ENCODE measurements at places on chromosomes 1 and 21.
A peak's percentile ranks its signal among the peaks of the same experiment; 100 is the strongest.

DNA sequence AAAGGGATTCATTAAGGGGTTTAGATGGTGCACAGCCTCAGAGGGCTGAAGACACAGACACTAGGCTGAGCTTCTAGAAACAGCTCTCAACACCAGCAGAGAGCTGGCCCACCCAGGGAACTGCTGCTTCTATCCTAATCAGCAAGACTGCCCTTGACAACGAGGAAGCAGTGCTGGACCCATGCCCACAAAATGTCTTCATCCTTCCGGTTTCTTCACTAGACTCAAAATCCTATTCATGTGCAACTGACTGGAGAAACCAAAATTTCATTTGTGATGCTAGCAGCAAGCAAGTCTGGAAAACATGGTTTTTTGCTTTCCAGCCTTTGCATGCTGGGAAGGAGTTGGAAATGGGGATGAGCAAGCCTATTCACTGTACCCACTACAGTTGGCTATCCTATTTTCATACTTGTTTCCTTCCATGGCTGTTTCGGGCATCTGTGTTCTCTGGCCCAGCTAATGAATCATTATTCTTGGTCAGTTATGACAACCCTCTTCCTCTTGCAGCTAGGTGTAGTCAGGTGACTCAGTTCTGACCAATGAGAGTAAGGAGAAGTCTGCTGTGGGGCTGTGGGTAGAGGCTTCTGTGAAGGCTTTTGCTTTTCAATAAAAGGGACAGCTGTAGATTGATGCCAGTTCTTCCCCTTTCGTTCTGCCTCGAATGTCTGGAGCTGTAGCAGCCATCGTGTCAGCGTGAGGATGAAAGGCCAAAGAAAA, 14.6 kb upstream of the TMEM61 start:
- DNase-seq = no peak

DNA sequence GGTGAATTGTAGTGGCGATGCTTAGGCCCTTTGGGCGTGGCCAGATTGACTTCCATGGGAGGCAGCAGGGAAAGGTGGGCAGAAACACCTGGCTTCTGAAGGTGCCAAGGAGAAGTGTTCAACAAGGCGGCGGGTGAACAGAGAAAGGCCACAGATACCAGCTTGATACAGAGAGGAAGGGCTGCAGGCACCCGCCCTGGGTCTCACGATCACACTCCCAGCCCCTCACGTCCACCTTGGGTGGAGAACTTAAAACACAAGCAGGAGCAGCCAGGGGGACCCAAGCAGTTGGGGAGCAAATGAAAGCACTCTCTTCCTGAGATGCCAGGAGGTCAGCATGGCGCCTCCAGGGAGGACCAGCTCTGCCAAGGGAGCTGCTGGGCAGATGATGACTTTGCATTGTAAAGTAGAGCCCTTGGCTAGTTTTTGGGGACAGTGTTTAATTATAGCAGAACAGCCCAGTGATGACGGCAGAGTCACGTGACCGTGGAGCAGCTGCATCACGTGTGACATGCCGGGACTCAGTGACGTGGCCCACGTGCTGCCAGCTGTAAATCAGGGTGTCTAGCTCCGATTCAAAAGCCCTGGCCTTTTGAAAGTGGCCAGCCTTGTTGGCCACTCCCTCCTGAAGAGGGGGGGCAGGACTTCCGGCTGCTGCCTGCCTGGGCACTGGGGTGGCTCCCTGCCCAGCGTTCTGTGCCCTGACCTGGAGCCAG, 19.0 kb downstream of the SLC37A1 start:
- no peak for DNase-seq

GRCh38 chr1:25985171-25985570, 12.7 kb downstream of the PAFAH2 start:
- no peak for DNase-seq

DNA sequence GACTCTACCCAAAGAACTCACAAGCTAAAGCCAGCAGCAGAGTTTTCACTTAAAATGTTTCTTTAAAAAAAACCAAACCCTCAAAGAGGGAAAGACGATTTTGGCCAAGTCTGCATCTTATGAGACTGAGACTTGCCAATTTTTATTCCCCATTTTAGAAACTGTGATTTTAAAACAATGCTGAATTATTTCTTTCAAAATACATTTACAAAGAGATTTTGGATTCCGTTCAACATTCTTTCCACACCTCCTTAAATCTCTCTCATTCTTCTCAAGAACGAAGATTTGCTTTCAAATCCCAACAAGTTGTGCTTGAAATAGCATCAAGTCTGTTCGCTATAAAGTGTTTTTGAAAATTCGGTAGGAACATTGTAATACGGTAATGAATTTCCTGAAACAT, 133.9 kb upstream of the VANGL1 start:
- DNase-seq = no peak

- peak; percentile 21 for DNase-seq
These were observed at the start of gene FMO5 for GRCh38 chr1:147225193-147225730. TSS of gene FMO5 (minus strand) at chr1:147225339. CDS start at chr1:147225029, 310 bp downstream.

DNA sequence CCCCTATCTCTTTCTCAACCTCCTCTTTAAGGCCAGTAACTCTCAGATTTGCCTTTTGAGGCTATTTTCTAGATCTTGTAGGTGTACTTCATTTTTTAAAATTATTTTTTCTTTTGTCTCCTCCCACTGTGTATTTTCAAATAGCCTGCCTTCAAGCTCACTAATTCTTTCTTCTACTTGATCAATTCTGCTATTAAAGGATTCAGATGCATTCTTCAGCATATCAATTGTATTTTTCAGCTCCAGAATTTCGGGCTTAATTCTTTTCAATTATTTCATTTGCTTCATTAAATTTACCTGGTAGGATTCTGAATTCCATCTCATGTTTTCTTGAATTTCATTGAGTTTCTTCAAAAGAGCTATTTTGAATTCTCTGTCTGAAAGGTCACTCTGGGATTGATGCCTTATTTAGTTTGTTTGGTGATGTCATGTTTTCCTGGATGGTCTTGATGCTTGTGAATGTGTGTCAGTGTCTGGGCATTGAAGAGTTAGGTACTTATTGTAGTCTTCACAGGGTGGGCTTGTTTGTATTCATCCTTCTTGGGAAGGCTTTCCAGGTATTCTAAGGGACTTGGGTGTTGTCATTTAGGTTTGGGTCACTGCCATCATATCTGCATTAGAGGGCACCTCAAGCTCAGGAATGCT, 3.6 kb upstream of the HHAT start:
- no peak for DNase-seq

- DNase-seq = no peak
These were observed 157.3 kb upstream of the RUNX1 start for GRCh38 chr21:35206141-35207125.

DNA sequence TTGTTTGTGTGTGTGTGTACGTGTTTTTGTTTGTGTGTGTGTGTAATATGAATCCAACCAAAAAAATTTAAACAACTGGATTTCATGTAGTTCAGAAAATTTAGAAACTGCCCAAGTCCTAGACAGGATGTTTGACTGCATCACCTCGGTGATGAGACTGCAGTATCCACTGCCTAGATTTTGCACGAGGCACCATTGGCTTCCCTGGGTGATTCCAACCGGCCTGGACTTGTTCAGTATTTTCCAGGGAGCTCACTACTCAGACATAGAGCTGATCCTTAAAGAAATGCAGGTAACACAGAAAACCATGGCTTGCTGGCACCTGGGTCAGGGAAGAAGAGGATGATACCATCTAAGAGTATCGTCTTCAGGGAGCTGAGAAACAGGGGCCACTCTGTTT, 18.2 kb upstream of the KCNK2 start:
- DNase-seq = no peak

GRCh38 chr1:66767626-66768025, 15.4 kb downstream of the DYNLT5 start:
- DNase-seq = no peak

GRCh38 chr1:41542196-41542930, 57.9 kb upstream of the EDN2 start:
- no peak for DNase-seq

GRCh38 chr1:9811239-9811966, 12.4 kb downstream of the CLSTN1 start:
- DNase-seq = no peak

DNA sequence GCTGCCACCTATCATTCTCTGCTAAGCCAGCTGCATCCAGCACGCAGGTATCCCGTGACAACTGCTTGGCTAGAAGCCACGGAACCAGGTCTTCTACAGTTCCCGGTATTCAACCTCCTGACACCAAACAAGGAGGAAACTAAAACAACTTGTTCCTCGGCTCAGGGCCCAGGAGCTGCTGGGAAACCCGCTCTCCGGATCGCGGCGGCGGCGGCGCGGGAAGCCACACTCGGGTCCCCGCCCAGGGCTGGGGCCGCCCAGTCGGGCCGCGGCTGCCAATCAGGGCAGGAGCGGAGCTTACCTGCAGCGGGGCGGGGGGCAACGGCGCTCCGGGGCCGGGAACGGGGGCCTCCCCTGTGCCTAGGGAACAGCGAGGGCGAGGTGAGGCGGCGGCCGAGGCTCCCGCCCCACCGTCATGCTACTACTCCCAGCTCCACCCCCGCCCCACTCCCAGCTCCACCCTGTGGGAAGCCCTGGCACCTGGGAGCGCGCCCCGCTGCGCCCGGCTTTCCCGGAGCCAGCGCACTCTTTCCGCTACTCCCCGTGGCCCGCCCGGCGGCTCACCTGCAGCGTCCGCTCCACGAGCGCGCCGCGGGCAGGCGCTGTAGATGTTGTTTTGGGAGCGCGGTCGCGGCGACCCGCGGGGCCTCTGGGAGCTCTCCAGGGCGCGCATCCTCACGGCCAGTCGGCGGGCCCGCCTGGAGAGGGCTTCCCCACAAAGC, 12.1 kb downstream of the IL24 start:
- peak; percentile 48 for DNase-seq

DNA sequence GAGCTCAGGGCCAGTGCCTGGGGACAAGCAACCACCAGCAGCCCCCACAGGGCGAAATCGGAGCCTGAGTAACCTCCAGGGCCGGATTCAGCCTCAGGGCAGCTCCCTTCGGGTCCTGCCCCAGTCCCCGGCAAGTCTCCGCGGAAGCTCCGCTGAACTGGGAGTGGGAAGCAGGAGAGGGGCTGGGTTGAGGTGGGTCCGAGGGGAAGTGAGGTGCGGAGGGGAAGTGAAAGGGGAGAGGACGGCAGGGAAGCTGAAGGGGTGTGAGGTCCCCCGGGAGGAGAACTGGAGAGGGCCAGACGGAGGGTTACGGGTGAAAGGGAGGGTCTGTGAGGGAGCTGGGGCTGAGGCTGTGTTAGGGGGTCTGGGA, 560 bp downstream of the PADI2 start:
- DNase-seq = no peak

- DNase-seq = no peak
These were observed 664 bp downstream of the BACE2 start for GRCh38 chr21:41168391-41169257.
